Activated CD4-positive, alpha-beta T cell treated with anti-CD3 and anti-CD28 coated beads, Interleukin-2, Interleukin-4, amounts not matched to agents 100 ng/mL and 50 ng/mL, durations not matched to agents 16 hours and 8 hours (primary cell): ENCODE measurements at places on chromosomes 5 and 9.

- no peak for DNase-seq
Measured at GRCh38 chr5:10498350-10498749, 56.7 kb downstream of the ROPN1L start.

GRCh38 chr9:121921444-121921843 is 171.7 kb downstream of the TTLL11 start:
- DNase-seq = no peak

GRCh38 chr5:153896701-153897100 is 142.0 kb downstream of the FAM114A2 start:
- DNase-seq = no peak

- DNase-seq = no peak
Measured at GRCh38 chr9:134381671-134382516, 55.6 kb downstream of the RXRA start.

DNA sequence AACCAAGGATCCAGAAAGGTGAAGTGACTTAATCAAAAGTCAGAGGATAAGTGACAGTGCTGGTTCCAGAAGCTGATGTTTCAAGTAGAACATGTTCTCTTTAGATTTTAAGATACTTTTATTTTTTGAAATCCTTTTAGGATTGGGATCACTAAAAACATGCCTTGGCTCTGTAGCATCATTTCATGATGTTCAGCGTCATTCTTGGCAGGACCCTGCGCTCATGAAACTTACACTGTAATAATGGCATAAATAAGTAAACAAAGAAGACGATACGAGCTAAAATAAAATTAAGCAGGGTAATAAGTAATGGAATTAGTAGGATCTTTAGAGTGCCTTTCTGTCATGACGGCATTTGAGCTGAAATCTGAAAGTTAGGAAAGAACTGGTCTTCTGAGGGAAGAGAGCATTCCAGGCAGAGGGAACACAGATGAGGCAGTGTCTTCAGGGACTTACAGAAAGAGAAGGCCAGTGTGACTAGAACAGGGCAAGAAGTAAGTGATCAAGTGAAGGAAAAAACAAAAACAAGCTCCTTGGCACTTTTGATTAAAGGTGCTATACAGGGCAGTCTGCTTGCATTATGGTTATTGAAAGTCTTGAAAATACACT is 19.9 kb downstream of the CTNNA1 start:
- no peak for DNase-seq

GRCh38 chr9:78613006-78613405 is 316.1 kb downstream of the PSAT1 start:
- no peak for DNase-seq

- no peak for DNase-seq
Measured at GRCh38 chr5:68071736-68072135, 143.8 kb upstream of the PIK3R1 start.

DNA sequence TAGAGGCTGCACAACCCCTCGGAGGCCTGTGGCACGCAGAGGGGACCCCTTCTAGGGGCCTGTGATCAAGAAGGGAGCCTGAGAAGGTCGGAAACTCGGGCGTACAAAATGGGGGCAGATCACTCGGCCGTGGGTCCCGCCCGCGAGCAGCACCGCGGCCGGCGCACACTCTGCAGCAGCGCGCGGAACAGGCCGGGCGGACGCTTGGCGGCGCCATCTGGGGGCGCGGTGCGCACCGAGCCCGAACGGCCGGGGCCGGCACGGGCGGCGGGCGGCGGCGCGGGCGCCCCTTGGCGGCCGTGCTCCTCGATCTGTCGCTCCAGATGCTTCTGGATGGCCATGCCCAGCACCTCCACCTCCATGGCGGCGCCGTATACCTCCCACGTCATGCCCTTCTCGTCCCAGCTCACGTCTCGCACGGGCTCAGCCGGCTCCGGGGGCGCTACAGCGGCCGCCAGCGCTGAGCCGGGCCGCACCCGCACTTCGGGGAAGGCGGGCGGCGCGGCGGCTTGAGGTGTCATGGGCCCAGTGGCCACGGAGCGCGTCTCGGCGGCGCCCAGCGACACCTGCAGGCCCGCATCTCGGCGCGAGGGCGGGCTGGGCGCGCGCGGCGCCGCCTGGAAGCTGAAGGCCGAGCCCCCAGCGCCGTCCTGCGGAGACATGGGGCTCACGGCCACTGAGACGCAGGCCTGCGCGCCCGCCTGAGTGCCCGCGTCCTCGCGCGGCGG is 13.1 kb downstream of the GPRIN1 start:
- DNase-seq = peak; percentile 57

DNA sequence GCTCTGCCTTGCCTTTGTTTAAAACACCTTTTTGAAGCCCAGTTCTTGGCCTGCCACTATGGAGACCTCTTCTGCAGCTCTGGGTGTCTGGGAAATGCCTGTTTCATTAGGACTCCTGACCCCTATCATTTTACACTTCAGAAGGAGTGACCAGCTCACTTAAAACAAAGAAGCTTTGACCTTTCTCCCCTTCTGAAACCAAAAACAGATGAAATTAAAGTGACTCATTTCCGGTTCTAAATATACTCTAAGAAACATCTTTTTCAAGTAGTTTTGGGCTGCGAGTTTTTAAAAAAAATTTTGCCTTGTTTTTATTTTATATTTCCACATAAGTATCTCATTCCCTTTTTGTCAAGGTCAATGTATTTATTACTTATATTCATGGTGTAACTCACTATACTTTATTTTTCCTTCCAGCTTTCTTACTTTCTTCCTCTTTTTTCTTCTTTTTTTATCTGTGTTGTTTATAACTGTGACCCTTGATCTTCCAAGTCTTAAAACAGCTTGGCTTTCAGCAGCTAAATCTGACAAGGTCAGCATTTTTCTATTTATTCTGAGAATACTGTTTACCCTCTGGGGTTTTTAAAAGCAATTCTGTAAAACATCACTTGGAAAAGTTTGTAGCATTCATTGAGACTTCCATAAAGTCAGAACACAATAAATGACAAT is 672.9 kb downstream of the NR2F1-AS1 start:
- DNase-seq = no peak

DNA sequence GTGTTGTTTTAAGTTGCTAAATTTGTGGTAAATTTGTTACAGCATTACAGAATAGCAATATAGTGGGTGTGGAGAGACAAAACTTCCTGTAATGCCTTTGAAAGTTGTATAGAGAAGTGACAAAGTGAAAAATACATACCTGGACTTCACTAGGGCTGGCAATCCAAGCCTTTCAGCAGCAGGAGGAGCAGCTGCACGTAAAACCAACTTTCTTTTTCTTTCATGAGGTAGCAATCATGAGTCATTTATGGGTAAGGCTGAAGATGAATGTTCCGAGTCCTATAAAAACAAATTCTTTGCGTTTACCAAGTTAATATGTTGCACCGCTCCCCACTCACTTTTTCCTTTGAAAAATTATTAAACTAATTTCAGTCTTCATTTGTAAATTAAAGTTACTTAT is 1138.2 kb downstream of the TAF11L14 start:
- DNase-seq = no peak

DNA sequence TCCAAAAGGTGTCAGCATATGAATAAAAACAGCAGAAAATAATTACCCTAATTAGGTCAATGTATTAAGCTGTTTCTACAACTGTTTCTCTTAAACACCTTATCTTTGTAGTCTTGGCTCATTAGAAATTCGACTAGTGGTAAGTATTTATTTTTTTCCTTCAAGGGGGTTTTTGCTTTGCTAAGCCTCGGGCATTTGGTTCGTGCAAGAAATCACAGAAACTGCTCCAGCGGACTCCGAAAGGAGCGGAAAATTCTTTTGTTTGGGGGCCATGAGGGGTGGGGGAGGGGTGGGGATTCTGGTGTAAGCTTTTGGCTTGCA is 757 bp downstream of the ZBED3 start:
- no peak for DNase-seq

- no peak for DNase-seq
Measured at GRCh38 chr9:9949978-9950377, 662.8 kb downstream of the PTPRD start.

DNA sequence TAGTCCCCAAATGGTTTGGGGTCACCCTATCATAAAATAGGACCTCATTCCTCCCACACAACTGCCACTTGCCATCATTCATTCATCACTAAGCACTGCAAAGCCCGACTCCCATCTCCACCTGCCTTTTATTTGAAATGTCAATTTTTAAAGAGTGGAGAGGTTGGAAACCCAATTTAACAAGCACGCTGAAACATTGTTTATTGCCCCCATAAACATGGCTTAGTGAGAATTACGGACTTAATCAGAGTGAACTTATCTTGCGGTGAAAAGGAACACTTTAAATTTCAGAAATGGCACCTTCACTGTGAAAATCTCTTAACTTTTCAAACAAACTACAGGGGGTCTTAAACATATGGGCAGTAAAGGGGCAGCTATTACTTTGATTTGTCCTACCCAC is 241.1 kb downstream of the CRB2 start:
- DNase-seq = no peak

- DNase-seq = no peak
Measured at GRCh38 chr9:113585555-113585954, 122.0 kb downstream of the RGS3 start.

GRCh38 chr5:39302472-39302871 is 61.8 kb downstream of the C9 start:
- no peak for DNase-seq

DNA sequence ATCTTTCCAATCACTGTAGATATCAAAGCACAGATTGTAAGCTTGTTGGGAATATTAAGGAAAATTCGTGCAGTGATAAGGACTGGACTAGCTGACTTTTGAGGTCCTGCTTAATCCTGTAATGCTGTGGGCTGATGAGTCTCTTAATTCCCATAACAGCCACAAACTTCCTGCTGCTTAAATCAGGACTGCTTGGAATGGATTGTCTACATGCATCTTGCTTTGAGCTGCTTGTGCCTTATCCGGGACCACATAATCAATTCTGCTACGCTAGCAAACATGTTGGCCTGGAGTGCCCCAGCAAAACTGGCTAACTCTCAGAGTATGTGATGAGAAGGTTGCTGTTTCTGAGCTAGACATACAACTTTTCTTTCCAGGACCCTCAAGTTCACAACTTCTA is 79.6 kb downstream of the SNCAIP start:
- no peak for DNase-seq

DNA sequence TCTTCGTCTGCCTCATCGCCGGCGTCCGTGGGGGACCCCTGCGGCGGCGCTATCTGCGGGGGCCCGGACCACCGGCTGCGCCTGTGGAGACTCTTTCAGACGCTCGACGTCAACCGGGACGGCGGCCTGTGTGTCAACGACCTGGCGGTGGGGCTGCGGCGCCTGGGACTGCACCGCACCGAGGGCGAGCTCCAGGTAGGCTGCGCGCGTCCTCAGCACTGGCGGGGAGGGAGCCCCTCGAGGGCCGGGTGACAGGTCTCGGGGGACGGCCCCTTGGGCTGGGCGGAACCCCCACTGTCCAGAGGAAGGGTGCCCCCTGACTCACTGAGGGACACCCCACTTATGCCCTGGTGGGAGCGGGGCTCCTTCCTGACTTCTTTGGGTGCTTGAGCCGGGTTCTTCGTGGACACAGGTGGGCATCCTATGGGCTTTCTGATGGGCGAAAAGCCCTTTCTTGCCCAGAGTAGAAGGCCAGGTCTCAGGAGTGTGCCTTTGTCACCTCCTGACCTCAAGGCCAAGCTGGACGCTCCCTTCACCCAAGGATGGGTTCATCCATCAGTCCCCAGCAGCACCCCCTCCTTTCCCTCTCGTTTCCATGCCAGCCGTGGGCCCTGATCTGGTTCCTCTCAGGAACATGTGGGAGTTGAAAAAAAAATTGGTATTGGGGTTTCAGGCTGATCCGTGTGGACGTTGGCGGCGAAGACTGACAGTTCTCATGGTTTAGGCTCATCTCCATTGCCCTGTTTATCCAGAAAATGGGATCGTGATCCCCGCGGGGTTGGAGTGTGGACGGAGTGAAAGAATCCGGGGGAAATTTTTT is 564 bp downstream of the SLC25A25 start:
- no peak for DNase-seq

- DNase-seq = no peak
Measured at GRCh38 chr9:123380852-123381705, 25.1 kb downstream of the CRB2 start.

GRCh38 chr5:88899096-88899737 is 16.2 kb upstream of the MEF2C start:
- no peak for DNase-seq

DNA sequence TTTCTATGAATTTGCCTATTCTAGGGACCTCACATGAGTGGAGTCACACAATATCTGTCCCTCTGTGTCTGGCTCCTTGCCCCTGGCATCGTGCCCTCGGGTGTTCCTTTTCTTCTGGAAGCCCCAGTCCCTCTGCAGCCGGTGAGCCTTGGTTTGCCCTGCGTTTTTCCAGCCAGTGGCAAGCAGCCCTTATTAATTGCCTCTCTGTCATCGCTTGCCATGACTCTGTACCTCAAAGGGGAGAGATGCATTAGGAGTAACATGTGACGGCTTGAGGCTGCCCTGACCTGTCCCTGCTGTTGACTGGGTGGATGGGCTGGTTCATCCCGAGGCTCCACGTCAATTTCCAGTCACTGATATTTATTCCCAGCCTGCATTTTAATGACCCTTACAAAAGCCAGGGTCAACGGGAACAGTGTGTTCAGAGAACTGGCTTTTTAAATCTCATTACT is 87.3 kb downstream of the CFAP90 start:
- DNase-seq = no peak

DNA sequence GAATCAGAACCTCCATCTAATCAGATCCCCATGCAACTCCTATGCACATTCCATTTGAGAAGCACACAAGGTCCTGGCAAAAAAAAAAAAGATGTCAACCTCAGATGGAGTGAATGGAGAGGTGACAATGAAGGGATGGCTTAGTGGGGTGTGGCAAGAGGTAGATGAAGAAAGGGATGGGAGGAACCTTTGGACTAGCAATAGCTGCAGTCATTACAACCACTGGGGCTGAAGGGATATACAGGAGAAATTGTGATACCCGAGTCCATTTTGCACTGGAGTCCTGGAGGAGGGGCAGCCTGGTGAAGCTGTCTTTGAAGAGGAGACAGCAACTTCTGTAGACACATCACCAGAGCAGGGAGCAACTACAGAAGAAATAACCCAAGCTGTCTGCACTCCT is 219.6 kb downstream of the ENC1 start:
- no peak for DNase-seq

DNA sequence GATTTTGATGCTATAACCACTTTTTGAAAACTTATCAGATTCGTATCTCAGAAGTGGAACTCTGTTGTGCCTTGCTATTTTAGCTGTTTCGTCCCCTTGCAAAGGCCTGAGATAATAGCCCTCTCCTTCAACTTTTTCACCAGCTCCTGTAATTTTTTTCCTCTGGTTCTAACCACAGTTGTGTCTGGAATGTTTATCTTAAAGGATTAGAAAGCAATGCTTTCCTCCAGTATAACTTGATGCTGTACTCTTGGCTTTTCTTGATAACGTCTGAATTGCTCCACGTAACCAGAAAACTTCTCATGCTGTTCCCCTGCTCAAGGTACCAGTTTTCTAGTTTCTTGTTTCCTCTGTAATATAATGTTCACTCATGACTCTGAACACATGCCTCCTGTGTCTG is 209.4 kb downstream of the DTWD2 start:
- DNase-seq = no peak

- no peak for DNase-seq
Measured at GRCh38 chr5:115439639-115440038, 104.9 kb downstream of the FEM1C start.

DNA sequence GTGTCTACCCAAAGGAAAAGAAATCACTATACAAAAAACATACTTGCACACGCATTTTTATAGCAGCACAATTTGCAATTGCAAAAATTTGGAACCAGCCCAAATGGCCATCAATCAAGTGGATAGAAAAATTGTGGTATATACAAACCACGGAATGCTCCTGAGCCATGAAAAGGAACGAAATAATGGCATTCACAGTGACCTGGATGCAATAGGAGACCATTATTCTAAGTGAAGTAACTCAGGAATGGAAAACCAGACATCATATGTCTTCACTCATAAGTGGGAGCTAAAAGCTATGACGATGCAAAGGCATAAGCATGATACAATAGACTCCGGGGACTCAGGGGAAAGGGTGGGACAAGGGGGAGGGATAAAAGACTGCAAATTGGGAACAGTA is 78.4 kb downstream of the ENC1 start:
- no peak for DNase-seq
